ENCODE measurements at places on chromosomes 1 and 21. TPM values are rescaled to one million over a fixed set of nuclear protein-coding genes. Genes with fewer than 3 reads are reported as not detected.
A peak's percentile ranks its signal among the peaks of the same experiment; 100 is the strongest.

- H3K4me1 ChIP-seq = no peaks in the 10 kb centered on the region
- H3K27me3 ChIP-seq = no peaks in the 10 kb centered on the region
- H3K36me3 ChIP-seq = no peaks in the 10 kb centered on the region
- H3K4me3 ChIP-seq = no peak overlapping the region
- H3K27ac ChIP-seq = no peak overlapping the region
- DNase-seq = no peak
Measured at GRCh38 chr1:97905141-97905940, 15.5 kb downstream of the DPYD start.

GRCh38 chr1:228352677-228353481, 53.8 kb downstream of the TRIM11 start:
- no peak overlapping the region for H3K4me3 ChIP-seq

ABCB10 gene
- polyA plus RNA-seq = 11.4 TPM

F3 gene
- polyA plus RNA-seq = 13.2 TPM

DNA sequence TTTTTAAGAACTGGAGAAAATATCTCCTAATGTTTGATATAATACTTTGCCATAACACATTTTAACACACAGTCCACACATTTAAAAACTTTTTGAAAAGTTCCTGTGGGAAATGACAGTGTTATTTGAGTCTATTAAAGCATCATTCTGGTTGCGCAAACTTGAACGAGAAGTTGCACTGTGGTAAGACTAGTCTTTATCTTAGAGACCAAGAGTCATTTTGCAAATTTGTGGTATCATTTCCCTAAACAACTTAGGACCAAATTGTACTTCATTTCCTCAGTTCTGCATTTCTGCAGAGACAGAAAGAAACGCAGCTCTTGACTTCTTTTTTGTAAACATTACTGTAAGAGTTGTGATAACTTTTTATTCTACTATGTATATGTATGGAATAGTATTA, at the start of gene RGS18:
Gene RGS18, plus strand, starts transcription at position 282 of the 400 bp plus-strand sequence. CDS start 176 bp downstream, outside the sequence.
- H3K36me3 ChIP-seq = no peaks in the 10 kb centered on the region
- H3K27ac ChIP-seq = no peak within 1 kb of the TSS
- no peaks in the 10 kb centered on the region for H3K4me1 ChIP-seq

GRCh38 chr21:26717146-26717739, 128.0 kb downstream of the ADAMTS1 start:
- no peaks in the 10 kb centered on the region for H3K27me3 ChIP-seq
- H3K36me3 ChIP-seq = no peaks in the 10 kb centered on the region
- no peak overlapping the region for H3K4me3 ChIP-seq
- peak; percentile 7 for DNase-seq
- no peak overlapping the region for H3K27ac ChIP-seq

PCP4L1 gene
- not detected for polyA plus RNA-seq

DNA sequence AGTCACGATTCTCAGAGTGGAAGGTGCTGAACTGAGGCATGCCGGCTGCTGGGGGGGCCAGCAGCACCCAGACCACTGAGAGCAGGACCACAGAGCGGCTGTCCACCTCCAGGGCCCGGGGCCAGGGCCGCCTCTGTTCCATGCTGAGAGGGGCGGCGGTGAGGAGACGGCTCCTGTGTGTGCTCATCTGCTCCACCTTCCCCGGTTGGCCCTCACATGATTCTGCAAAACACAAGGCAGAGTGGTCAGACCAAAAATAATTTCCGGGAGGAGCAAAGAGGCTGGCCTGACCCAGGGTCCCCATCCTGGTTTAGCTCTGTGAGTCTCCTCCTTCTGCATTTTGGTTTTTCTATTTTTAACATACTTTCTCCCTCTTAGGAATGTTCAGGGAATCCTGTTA, 26.4 kb downstream of the PLXNA2 start:
- no peak for DNase-seq
- peaks cover 6% of the 10 kb centered on the region for H3K36me3 ChIP-seq
- H3K4me3 ChIP-seq = no peak overlapping the region
- H3K27ac ChIP-seq = no peak overlapping the region

NBPF12 gene
- 6.9 TPM for polyA plus RNA-seq

All from small intestine (tissue), 16 donors.